ENCODE measurements at places on chromosomes 4 and X.

DNA sequence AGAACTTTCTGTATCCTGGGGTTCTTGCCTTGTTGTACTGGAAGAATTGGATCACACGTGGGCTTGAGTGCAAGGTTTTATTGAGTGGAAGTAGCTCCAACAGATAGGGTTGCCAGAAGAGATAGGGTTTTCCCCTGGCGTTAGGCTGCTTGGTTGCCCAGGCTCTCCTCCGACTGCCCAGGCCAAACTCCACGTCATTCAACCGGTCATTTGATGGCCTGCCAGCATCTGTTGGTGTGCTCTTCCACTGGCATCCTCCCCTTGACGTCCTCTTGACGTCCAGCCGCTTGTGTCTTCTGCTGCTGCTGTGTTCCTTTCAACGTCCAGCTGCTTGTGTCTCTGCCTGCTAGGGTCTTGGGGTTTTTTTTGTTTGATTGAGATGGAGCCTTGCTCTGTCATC is 340.3 kb upstream of the ZCCHC13 start:
- no peak for DNase-seq

- no peak for DNase-seq
Observed at GRCh38 chr4:58163156-58163555, 1053.0 kb upstream of the IGFBP7 start.

DNA sequence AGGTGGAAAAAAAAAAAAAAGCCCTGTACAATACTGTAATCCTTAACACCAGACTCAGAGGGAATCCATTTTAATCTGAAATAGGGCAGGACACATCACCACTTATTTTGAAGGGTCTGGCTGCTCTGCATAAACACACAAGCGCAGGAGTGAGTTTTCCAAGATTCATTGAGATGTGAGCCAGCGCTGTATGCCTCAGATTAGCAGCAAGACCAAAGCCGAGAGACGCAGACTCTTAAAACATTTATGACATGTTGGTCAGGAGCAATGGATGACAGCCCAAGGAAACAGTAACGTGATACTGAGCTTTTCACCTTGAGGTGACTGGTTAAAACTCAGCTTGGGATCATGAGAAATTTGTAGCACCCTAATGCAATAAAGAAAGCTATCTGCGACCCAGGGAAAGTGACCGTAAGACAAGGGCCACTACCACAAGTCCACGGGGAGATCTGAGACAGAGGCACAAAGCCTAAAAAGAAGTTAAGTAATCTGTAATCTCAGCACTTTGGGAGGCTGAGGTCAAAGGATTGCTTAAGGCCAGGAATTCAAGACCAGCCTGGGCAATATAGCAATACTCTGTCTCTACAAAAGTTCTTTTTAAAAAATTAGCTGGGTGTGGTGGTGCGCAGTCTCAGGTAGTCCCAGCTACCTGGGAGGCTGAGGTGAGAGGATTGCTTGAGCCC is 210.6 kb downstream of the COL25A1 start:
- no peak for DNase-seq

DNA sequence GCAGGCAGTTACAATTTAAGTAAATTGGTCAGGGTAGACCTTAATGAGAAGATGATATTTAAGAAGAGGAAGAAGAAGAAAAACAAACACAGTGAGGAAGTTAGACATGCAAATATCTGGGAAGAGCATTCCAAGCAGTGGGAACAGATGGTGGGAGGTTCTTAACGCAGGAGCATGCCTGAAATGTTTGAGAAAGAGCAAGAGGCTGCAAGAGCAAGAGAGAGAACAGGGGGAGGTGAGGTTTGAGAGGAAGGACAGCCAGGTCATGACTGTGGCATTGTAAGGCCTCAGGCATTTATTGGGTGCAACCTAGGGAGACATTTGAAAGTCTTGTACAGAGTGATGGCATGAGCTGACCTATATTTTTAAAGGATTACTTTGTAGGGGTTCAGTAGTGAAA is 136.0 kb downstream of the UGT8 start:
- no peak for DNase-seq

DNA sequence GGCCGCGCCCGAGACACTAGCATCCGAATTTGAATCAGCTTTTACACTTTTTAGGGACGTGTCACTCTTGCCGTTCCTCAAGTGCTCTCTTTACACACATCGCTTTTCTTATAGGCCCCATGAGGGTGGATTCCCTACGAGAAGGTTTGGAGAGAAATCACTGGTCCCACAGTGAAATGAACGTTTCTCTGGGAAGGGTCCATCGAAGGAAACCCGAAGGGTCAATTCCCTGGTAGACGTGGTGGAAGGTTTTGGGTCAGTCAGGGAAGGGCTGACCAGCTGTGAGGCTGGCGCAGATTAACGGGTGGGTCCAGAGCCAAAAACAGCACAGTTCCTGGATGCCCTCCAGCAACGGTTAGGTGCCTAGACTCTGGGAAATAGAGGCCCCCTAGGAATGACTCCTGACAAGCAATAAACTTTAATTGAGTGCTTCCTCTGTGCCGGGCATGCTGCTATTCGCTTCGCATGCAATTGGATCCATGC is 35.9 kb downstream of the ETDC start:
- no peak for DNase-seq

DNA sequence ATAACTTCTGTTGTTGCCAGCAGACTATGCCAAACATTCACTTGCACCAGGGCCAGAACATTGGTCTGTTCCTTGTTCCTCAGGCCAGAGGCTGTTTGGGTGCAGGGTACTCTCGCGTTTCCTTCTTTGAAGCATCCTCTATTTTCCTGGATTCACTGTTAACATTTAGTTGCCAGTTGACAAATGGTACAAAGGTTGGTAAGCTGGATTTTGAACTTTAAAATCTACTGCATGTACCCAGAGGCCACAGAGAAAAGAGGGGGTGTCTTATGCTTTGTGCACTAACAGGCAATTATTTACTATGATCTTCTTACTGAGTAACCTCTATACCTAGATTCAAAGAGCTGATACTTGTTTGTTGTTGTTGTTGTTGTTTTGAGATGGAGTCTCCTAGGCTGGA is 12.8 kb upstream of the SAT1 start:
- DNase-seq: no peak

DNA sequence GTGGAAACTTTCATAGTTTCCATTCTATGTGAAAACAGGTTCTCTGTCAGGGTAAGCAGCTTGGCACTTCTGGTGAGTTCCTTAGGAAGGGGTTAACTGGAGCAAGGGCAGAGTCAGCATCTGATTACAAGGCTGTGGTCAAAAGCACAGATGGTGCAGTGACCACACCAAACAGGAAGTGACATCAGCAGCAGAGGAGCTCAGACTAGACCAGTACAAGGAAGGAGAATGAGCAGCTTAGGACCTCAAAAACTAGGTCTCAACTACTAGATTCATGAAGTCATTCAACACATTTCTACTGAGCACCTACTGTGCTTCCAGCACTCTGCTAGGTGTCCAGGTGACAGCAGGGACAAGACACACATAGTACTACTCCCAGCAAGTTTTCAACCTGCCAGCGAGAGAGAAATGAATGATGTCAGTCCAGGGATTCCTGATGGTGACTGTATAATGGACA is 130.2 kb downstream of the AMELX start:
- no peak for DNase-seq

- no peak for DNase-seq
Observed at GRCh38 chrX:40012039-40012867, 85.5 kb downstream of the BCOR start.

DNA sequence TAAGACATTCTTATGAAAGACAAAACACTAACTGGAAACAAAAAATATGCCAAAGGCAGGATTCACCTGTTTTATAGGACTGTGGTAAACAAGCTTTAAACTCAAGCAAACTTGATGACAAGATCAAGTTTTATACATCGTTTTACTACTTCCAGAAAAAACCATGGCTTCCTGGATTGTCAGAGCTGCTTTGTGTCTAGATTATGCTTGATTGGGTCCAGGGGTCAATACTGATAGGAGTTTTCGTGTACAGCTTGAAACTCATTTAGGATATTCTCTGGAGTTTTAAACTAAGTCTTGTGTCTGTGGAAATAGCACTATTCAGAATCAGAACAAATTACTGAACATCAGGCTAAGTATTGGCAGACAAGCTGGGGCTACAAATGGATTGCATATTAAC is 13.0 kb downstream of the HCCS start:
- no peak for DNase-seq

- no peak for DNase-seq
Observed at GRCh38 chrX:750263-750662, 119.7 kb downstream of the SHOX start.

- no peak for DNase-seq
Observed at GRCh38 chr4:6955261-6955911, 45.8 kb downstream of the TBC1D14 start.

DNA sequence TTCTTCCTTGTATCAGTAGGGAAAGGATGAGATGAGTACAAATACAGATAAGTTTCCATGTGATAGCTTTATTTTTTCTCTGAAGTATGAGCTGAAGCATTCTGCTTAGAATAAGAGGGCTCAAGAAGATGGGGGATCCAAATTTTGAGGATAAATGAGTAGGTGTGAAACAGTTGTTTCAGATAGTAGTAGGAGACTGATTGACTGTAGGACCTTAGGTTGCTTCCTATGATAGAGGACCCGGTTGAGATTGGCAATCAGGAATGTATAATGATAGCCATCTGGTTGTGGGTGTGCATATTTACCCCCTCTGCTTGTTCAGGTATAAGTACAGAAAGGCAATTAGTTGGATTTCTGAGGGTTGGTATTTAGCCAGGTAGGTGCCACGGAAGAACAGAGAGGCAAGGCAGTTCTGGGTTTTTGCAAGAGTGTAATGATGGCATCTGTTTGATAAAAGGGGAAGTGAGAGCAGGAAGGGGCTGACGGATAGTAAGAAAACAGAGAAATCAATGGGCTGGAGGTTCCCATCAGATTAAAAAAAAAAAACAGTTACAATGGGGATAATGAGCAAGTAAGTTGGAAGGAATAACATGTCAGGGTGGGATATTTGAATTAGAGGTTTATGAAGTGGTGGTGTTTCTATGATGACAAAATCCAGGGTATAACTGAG is 13.7 kb downstream of the OCRL start:
- DNase-seq: no peak

DNA sequence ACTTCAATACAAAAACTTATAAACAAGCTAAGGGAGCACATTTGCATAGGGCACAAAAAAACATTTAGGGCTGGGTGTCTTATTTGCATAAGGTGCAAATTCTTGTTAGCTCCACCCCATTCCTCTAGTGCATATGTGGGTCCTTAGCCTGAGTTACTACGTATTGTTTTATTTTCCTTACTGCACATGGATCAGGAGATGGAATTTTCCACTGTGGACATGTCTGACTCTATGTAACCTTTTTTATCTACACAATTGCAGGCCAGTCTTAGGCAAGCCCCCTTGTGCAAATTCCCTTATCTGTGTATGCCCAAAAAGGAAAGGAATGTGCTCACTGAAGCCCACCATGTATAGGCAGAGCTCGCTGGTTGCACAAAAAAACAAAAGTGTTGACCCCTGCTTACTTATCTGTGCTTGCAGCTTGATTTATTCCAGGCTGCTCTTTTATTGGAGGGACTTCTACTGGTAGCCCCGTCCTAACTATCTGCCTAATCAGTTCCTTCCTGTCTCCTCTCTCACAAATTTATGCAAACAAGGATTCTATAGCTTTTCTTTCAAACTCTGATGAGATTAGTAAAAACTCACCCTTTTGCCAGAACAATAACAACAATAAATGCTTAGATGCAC is 359.0 kb upstream of the MAGEB16 start:
- DNase-seq: no peak

DNA sequence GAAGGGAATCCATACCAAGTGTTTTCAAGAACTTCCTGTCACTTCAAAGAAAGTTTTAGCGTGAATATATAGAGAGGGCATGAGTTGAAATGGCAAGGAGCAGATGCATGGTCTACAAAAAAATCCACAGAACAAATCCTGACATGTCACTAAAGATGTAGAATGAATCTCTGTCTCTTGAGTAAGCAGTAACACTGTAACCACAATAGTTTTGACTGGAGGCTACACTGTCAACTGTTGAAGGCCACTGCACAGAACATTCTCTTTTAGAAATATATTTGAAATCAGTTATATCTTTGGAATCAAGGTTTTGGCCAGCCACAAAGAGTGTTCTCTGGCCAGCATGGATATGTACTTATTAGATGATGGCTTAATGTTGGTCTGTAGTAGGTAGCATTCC is 83.8 kb downstream of the VCX3B start:
- no peak for DNase-seq

- no peak for DNase-seq
Observed at GRCh38 chr4:7823416-7823824, 116.2 kb downstream of the AFAP1 start.

DNA sequence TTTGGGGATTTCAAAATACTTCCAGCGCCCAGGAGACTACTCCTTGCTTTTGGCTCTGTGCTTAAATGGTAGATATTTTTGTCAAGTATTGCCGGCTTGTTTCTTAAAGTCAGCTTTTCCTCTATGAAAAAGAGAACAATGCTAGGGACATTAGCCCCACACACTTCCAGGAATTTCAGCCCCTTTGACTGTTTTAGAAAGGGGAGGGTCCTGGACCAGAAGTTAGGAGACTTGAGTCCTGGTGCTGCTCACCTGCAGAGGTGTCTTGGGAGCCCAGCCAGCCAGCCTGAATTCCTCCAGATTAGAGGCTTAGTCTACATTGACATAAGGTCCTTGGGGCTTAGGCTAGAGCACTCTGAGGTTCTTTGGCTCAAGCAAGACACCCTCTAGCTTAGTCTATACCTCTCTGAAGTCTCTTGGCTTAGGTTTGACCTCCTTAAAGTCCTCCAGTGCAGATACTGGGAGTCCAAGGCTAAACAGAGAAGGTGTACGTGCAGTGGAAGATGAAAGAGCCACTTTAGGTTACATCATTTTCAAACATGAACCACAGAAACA is 1.6 kb upstream of the SETD7 start:
- DNase-seq: no peak

DNA sequence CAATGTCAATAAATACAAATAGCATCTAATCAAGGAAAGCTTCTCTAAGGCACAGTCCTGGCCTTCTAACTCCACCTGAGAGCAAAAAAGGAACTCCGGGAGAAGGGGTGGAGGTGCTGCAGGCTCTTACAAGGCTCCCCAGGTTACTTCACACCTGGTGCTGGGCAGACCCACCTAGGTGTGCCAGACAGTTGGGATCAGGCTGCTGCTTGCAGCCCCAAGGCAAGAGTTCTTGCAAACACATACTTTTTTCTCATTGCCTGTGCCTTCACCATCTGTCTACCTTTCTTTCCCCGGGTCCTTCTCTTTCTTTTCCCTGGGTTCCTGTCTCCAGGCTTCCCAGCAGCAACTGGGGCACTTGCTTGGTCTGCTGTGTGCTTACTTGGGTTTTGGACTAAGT is 81.4 kb upstream of the STIM2 start:
- DNase-seq: no peak

DNA sequence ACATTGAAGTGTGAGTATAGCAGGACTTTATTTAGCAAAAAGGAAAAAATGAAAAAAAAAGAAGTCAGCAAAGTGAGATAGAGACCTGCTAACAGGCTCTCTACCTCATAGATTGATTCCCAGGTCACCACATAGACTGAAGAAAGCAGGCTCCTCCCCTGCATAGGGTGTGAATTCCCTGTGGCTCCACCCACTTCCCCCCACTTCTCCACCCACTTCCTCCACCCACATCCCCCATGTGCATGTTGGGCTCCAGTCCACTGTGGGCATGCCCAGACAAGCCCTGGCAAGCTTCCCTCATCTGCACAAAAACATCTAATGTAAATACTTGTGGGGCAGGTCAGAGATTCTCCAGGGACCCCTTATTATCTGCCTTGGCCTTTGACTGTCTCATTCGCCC is 97.8 kb downstream of the TMEM47 start:
- DNase-seq: no peak

- DNase-seq: no peak
Observed at GRCh38 chrX:148784137-148784536, 283.7 kb downstream of the AFF2 start.
